ENCODE measurements at places on chromosomes 6 and 20.

DNA sequence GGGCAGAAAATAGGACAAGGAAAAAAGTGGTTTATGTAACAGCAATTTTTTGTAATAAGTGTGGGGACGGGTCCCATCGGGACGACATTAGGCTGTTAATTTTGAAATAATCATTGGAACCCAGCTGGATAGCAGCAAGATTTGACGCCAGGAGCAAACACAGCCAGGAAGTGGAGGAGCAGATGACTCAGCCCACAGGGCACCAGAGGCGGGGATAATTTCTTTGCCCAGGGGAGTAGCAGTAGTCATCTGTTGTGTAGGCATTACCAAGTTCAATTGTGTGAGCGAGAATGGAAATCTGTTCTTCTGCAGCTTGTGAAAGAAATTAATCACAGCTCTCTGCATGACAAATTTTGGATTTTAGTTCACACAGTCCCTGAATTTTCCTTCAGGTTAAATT, 22.6 kb upstream of the RIN2 start:
- no peak for DNase-seq

GRCh38 chr6:35518566-35519312, 6.0 kb upstream of the TULP1 start:
- DNase-seq: no peak

- no peak for DNase-seq
Observed at GRCh38 chr20:25085756-25086495, 4.0 kb upstream of the VSX1 start.

DNA sequence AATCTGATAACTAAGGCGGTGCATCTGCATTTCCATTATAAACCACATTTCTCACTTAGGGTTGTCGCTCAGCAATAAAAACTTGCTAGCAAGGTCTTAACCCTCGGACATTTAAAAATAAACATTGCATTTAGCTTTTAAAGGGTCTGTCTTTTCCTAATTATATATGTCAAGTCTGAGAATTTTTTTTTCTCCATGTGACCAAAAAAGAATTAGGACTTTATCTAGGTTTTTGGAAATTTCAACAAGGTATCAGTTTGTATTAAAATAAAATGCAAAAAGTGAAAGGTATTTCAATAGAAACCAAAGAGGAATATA, 198.1 kb downstream of the FOXA2 start:
- no peak for DNase-seq

DNA sequence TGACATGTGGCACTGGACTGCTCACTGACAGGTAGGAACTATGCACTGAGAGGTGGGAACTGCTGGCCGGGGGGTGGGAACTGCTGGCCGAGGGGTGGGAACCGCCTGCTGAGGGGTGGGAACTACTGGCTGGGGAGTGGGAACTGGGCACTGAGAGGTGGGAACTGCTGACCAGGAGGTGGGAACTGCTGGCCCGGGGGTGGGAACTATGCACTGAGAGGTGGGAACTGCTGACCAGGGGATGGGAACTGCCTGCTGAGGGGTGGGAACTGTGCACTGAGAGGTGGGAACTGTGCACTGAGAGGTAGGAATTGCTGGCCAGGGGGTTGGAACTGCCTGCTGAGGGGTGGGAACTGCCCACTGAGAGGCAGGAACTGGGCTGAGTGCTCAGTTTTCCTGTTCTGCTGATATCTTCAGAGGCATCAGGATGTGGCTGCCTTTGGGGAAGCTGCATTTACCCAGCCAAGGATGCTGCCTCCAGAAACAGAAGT, 90.2 kb downstream of the THBS2 start:
- DNase-seq: no peak

- DNase-seq: no peak
Observed at GRCh38 chr20:25534845-25535244, 50.5 kb downstream of the NINL start.

- DNase-seq: no peak
Observed at GRCh38 chr6:24743265-24743943, 24.4 kb upstream of the C6orf62 start.

- no peak for DNase-seq
Observed at GRCh38 chr6:66082914-66083313, 375.9 kb upstream of the EYS start.

DNA sequence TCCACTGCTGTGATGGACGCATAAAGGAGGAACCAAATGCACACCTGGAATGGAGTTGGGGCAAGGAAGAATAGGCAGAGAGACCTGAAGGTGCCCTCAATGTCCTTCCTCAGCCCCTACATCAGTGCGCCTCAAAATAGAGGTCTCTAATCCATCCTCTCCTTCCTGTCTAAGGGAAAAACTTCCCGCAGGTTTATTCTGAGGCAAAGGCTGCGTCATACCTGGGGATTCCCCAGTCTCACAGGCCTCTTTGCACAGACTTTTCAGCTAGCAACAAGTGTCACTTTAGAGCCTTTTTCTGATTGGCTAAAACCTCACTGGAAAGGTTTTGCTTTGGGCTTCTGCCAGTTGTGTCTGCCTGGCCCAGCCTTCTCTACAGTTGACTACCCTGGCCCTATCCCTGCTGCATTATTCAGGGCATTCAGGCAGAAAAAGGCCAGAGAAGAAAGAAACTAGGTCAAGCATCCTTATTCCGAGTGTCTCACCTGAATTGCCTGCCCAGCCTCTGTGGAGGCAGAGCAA, 1.8 kb upstream of the HLA-DQB1 start:
- DNase-seq: peak; percentile 27

DNA sequence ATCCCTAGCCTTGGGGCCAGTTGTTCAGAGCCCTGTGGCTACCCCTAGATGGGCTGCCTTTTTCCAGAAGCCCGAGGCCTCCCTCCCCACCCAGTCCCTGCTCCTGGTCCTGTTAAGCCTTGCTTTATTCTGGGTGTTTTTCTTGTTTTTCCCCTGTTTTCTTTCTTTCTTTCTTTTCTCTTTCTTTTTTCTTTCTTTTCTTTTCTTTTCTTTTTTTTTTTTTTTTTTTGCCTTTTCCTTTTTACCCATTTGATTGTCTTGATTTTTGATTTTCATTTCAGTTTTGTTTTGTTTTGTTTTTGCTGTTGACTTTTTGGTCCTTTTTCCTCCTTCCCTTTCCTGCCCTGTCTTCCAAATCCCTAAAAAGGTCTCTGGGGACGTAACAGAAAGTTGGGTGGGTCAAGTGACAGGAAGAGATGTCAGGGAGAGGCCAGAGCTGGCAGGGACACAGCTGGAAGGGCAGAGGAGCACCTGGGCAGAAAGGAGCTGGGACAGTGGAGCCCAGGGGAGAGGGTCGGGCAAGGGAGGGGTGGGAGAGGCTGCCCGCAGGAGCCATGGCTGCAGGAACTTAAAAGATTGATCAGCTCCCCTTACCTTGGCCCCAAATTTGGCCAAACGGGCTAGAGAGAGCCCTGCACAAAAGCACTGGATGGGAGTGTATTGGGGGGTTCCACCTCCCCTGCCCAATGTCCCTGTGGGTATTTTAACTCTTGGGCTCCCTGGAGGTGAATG, 27.6 kb downstream of the MYH7B start:
- no peak for DNase-seq

- no peak for DNase-seq
Observed at GRCh38 chr6:135093578-135093977, 39.0 kb upstream of the HBS1L start.

DNA sequence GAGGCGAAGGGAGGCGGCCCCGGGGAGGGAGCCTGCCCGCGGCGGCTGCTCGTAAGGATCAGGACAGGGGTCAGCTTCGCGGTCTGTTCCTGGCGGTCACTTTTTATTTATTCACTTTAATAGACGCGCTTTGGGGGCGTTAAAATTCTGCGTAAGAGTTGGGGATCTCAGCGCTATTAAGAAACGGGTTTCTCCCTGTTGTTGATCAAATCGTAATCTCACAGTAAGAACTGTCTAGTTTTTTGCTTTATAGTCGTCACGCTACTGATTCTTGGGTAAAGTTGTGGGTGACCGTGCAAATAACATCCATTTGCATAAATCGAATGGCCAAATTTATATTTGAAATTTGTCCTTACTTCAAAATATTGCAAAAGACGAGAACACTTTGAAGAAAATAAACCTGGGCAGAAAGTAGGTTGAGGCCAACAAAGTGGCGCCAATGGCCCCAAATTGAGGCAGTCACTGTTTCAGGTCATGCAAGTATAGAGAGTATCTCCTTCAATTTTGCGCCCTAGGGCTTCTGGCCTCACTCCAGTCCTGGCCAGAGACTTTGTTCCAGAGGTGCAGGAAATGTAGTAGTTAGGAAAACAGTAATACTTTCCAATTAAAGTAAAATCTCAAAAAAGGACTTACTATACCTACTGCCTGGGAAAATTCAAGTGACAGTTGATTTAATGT, 963 bp upstream of the RMND1 start:
- DNase-seq: no peak

DNA sequence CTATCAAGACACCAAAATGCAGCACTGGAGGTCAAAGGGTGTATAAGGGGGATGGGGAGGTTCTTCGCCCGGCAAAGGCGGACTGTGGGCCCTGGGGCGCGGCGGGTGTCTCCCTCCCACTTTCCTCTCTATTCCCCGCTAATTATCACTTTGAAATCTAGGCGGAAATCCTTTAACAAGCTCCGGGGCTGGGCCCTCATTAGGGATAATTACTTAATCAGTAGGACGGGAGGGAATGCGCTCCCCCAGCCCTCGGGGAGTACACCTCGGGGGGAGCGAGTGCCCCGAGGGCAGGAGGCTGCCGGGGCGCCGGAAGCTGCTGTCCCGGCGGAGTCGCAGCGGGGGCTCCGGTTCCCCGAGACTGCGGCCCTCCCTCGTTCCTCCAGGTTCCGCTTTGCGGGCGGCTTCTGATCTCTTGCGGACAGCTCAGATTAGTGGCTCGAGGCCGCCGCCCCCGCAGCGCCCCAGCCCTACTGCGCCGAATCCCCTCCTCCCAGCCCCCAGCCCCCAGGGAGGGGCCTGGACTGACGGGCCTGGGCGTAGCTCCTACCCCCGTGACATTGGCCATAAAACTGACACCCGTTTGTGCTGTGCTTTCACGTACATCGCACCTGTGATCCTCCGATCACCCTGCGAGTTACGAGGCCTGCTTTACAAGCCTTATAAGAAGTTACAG, 14.7 kb downstream of the MUCL3 start:
- peak; percentile 44 for DNase-seq

GRCh38 chr6:1337791-1338190, 25.9 kb downstream of the FOXQ1 start:
- DNase-seq: no peak

DNA sequence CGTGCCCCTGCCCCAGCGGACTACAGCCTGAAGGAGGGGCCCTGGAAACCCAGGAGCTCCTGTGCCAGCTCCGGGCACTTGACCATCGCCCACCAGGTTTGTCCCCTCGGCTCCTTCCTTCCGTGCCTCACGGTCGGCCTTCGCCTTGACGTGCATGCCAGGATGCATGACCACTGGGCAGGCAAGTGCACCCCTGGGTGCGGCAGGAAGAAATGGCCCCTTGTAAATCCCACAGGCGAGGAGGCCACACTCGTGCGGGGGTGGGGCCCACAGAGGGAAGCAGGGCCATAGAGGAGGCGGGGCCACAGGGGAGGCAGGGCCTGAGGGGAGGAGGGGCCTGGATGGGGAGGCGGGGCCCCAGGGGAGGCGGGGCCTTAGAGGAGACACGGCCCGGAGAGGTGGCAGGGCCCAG, 81.7 kb downstream of the YTHDF1 start:
- DNase-seq: no peak

GRCh38 chr20:24149881-24150307, 161.3 kb upstream of the GGTLC1 start:
- no peak for DNase-seq
